ENCODE measurements at places on chromosomes 13 and 19. TPM values are rescaled to one million over a fixed set of nuclear protein-coding genes. Genes with fewer than 3 reads are reported as not detected.
A peak's percentile ranks its signal among the peaks of the same experiment; 100 is the strongest.

GRCh38 chr13:28046981-28047380, 53.4 kb downstream of the FLT3 start:
- DNase-seq: peak; percentile 94

- DNase-seq: peak; percentile 85
Observed at GRCh38 chr19:31338069-31338776, 11.0 kb downstream of the TSHZ3 start.

Gene C19orf73
- 0.28 TPM for total RNA-seq

Gene FARP1
- 57.0 TPM for total RNA-seq

Gene RAVER1
- 2.7 TPM for total RNA-seq

GRCh38 chr13:40974460-40975407, 44.4 kb downstream of the ELF1 start:
- DNase-seq: peak; percentile 66

GRCh38 chr13:99514801-99515200, 13.5 kb downstream of the TM9SF2 start:
- no peak for DNase-seq

Gene PLVAP
- total RNA-seq: not detected

Gene CACNG8
- not detected for total RNA-seq

Gene MICU2
- 14.9 TPM for total RNA-seq

GRCh38 chr13:29845440-29846056, 4.9 kb downstream of the UBL3 start:
- peak; percentile 32 for DNase-seq

Gene ARGLU1
- 28.1 TPM for total RNA-seq
